ENCODE measurements at places on chromosomes 4 and X.

- no peak for DNase-seq
Measured at GRCh38 chrX:46898207-46898606, 14.0 kb upstream of the JADE3 start.

- DNase-seq: no peak
Measured at GRCh38 chrX:21944136-21944615, 3.7 kb downstream of the SMS start.

- no peak for DNase-seq
Measured at GRCh38 chrX:136021903-136022302, 36.7 kb downstream of the SLC9A6 start.

DNA sequence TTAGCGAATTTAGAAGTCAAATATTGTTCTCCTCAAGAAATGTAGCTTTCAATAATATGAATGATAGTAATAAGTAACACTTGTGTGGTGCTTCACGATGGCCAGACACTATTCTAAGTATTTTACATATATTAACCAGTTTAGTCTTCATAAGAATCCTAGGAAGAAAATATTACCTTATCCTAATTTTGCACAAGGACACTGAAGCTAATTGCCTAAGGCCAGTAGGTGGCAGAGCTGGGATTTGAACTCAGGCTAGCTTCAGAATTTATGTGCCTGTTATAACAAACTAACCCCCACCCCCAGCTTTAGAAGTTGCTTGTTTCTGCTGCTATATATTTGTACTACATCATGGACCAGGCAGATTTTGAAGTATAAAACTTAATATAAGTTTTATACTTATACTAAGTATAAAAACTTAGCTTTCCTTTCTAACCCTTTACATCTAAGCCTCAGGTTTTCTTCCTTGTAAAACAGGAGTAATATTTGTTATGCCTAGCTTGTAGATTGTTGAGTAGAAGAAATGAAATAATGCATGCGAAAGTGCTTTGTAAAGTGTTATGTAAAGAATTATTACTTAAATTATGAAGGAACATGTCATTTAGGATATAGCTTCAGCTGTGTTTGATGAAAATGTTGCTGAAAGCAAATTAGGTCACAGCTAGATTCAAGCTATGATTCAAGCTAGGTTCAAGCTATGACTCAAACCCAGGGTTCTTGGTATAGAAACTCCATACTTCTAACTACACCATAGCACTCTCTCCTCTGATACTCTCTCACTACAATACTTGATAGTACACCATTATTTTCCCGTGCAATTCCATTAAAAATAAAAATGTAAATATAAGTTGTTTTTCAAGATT, 4.2 kb upstream of the CDS1 start:
- no peak for DNase-seq

DNA sequence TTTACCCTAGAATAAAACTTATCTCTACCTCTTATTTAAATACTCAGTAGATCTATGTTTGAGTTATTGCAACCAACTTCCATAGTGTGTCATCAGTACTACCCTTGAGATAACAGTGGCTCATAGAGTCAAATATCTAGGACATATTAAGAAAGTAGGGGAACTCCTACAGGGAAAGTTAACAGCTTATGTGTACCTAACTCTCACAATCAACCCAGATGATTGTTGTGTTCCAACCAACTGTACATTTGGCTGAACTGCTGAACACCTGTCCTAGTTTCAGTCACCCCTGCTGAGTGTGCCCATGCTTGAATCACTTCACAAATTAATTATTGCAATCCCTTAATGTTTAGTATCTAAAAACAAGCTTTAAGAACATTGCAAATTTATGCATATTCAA, 244.2 kb upstream of the GRID2 start:
- DNase-seq: no peak

DNA sequence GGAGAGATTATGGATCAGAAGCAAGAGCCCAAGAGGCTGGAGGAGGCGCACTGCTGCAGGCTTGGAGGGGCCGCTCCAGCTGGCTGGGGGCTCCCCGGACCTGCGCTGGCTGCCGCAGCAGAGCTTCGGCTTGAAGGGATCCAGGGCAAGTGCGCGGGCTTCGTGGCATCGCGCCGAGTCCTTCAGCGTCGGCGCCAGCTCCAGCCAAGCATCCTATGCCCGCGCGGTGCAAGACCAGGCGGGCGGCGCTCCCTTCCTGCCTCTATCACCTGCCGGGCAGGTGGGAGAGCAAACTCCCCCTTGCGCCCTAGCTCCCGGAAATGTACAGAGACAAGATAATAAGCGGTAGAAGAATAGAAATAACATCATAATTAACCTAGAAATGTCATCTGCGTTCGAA, 10.5 kb upstream of the UCP1 start:
- DNase-seq: no peak

GRCh38 chrX:64977830-64978229, 1.6 kb upstream of the ZC4H2 start:
- DNase-seq: no peak

DNA sequence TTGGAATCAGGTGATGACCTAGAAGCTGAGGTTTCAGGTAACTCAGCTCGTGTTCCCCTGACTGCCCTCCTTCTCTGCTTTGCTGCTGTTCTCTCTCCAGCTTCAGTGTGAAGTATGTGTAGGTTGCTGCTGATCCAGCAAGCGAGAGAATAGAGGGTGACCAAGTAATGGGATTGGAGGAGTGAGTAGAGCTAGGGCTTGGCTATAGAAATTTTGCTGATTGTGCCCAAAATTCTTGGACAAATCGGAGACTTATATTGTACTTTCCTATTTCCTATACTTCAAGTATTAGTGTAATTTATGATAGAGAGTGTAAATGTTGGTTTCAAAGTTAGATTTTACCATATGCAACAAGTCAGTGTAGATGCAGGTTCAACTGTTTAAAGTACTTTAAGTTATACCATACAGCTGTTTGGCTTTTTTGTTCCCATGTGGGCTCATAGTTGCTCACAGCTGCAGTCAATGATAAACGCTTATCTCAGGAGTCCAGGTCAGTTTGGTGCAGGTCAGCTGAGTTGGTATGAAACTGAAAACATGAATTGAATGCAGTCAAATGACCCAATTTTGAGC, 48.0 kb downstream of the RAPGEF2 start:
- no peak for DNase-seq

GRCh38 chr4:7255488-7255881, 63.1 kb downstream of the SORCS2 start:
- DNase-seq: no peak

DNA sequence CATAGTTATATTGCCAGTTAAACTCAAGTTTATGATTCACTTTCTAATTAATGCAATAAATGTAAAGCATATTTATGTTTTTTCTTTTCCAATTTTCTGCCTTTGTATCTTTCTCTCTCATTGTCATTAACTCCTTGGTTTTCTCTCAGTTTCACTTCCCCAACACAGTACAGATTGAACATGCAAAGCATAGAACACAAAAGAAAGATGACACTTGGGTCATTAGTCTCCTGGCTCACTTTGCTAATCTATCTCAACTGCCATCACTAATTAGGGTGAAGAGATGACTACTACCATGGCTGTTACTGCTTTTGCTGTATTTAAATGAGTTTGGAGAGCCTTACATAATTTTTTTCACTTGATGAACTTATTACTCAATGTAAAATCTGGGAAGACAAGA, 12.3 kb upstream of the NAA11 start:
- no peak for DNase-seq

DNA sequence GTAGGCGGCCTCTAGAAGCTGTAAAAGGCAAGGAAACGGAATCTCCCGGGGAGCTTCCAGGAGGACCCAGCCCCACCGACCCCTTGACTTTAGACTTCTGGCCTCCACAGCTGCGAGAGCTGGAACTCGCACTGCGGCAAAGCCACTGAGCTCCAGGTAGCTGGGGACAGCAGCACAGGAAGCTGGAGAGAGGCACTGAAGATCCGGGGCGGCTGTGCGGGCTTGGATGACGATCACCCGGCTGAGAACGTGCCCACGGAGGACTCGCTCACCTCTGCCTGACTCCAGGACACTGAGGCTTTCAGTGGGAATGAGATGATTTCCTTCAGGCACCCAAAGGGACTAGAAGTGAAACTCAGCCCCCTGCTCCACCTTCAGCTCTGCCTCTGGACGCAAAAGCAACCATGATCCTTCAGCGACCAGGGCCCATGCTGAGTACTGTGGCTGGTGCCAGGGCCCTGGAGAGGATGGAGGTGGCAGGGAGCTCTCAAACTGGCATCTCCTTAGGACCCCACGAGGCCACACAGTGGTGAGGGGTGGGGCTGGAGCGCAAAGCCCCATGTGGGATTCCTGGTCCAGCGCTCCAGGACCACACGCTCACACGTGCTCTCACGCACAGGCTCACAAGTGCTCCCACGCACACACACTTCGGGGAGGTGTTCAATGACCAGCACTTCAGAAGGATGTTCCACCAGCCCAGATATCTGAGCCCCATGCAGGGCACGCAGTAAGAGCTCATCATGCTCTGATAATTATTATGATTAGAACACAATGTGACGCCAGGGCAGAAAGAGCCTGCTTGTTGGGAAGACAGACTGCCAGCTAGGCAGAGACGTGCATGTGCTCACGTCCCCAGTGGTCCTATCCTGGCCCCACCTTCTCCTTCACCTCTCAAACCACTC, 47.2 kb downstream of the ADRA2C start:
- no peak for DNase-seq

DNA sequence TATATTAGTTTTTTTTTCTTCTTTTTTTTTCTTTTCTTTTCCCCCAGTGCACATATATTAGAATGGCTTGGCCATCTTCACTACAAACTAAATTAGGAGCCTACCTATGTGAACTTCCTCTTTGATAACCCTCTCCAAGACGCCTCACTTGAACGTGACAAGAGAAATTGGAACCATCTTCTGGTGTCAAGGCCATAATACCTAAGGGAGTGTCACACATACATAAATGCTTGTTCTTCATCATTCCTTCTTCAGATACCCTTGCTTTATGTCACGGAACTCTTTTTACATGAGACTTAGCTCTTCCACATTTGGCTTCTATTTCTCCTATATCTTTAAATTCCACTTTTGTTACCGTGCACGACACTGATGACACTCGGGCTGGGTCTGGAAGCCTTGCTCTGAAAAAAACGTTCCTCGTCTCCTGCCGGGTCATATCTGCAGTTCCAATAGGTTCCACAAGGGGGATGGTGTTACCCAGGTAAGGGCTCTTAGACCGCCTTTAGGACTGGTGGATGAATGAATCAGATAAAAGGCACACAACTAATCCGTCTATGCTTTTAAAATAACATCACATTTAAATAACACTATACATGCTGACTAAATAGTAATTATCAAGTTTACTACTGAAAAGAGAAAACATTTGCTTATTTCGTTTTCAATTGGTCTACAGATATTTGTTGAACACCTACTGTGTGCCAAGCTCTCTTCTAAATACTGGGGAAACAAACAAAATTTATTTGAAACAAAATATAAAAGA, 19.9 kb downstream of the DGAT2L6 start:
- DNase-seq: peak; percentile 26

GRCh38 chrX:47674776-47675175, 15.8 kb upstream of the UXT start:
- DNase-seq: no peak

GRCh38 chr4:189828081-189828697, 112.5 kb upstream of the FRG1 start:
- no peak for DNase-seq
